ENCODE measurements at places on chromosomes 5 and 9.

DNA sequence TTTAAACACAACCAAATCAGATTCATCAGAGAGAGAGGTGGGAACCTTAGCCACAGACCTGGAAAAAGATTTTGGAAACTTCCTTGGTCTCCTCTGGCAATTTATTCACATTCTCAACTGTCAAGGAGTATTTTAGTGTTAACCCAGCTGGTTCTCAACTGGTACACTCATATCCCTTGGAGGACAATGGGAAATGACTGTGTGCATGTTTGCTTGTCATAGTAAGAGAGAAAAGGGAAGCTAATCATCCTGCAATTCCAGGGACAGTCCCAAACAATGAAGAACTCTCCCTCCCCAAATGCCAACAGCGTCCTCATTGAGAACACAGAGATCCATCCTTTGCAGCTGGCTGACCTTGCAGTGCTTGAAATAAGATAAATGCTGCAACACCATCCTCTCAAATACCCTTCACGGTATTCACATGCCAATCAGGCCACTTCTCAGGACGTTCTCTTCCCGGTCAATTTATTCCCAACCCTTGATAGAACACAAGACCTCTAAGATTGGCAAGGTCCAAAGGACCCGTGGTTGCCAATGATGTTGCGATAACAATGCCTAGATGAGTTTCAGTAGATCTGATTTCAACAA, 75.5 kb downstream of the EPB41L4B start:
- no peak for DNase-seq

GRCh38 chr9:34457266-34458012, 931 bp downstream of the FAM219A start:
- DNase-seq: no peak

- DNase-seq: no peak
These were observed 19.9 kb upstream of the SLC12A7 start for GRCh38 chr5:1131726-1132125.

- peak; percentile 12 for DNase-seq
These were observed 133.1 kb downstream of the GABBR2 start for GRCh38 chr9:98575379-98576346.

DNA sequence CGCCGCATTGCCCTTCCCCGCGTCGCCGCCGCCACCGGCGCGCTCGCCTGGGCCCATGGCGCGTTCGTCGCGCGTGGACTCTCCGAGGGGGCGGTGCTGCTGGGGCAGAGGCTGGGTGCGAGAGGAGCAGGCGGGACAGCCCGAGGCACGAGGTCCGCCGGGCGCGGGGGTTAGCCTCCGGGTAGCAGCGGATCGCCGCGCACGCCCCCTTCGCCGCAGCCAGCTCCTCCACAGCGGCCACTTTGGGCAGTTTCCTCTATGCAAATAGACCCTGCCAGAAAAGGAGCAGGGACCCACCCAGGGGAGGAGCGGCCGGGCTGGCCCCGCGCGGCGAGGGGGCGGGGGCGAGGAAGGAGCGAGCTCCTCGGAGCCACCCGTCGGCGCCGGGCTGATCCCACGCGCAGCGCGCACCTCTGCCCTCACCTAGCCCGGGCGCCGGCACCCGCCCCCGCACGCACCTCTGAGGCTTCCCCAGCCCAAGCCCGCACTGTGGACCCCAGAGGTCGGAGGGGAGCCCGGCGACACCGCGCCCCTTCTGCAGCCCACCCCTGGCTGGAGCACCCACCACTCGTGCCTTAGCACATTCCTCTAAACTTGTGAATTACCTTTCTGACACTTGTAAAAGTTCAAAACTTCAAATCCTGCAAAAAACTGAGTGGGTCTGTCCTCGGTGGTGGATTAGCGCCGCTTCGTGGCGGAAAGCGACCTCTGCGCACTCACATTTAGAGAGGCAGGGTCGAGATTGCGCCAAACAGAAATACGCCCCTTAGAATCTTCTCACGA, at the start of gene COL23A1:
Gene COL23A1 (minus strand): TSS at position 253 of the 783 bp plus-strand sequence.
- DNase-seq: no peak

DNA sequence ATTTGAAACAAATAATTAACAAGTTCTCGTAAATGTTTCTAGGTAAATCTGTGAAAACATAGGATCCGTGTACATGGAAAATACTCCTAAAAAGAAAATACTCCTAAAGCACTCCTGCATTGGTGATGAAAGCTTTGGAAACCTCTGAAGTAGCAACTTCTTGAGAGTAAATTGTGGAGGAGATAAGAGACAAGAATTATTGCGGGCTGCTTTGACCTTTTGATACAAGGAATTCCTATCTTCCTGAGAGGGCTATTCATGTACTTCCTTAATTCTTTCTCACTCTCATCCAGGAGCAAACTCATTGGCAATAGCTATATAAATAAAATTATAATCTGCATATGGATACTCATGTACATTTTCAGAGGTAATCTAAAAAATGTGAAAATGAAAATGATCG, 158.4 kb upstream of the PIK3R1 start:
- DNase-seq: no peak

DNA sequence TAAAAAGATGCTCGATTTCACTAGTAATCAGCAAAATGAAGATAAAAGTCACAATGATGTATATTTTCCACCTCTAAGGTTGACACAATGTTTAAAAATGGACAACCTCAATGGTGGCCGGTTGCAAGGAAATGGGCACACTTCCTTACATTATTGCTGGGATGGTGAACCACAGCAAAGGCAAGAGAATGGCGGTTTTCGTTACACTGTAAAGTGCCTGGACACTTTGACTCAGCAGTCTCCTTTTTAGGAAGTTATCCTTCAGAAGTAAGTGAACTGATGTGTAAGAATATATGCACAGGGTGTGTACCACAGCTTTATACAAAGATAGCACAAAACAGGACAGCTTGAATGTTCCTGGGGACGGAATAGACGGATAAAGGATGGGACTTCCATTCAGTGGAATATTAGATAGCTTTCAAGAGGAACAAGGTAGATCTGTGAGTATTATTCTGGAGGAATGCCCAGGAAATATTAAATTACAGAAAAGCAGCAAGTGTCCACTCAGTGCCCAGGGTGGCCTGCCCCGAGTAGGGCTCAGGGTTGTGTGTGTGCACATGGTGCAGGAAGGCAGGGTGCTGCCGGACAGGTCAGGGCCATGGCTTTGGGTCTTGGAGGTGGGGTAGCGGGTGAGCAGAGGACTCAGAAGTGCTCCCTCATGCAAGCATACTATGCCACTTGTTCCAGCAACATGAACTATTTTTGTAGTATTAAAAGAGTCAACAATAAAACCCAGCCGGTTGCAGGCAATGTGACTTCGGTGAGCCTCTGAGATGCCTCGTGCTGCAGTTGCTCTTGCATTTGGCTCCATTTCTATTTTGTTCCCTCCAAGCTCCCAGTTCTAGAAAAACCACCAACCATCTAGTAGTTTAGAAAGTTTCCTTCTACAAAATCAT, 24.5 kb downstream of the GADD45G start:
- DNase-seq: no peak

DNA sequence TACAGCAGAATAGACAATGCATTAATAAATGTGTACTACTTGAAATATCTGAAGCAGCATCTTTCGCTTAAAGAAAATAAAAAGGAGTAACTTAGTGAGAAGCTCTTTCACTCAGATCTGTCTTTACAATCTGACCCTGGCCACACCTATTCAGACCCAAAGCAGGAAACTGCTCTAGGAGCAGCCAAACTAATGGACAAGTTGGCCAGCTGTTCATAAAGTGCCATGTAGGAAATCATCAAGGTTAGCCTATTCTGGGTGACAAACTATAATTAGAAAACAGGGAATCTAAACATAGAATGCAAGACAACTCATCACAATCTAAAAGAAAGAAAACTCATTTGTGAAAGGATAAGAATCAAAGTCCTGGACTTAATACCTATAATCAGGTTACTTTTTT, 101.3 kb downstream of the AGTPBP1 start:
- DNase-seq: no peak

DNA sequence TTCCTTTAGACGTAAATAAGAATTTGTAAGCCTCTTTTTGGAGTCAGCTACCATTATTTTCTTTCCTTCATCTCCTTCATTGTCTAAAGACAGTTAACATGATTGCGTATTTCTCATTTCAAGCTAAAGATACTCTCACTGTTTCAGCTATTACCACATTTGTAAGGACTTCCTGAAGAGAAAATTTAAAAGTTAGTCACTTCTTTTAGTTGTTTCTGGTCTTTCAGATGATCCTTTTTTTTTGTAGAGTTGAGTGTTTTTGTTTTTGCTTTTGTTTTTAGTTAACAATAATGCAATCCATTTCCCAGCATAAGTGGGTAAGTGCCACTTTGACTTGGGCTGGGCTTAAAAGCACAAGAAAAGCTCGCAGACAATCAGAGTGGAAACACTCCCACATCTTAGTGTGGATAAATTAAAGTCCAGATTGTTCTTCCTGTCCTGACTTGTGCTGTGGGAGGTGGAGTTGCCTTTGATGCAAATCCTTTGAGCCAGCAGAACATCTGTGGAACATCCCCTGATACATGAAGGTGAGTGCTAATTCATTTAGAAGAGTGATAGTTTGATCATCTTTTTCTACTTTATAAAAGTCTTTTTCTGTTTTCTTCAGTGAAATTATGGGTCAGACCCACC, 2.0 kb downstream of the IL31RA start:
- DNase-seq: no peak

GRCh38 chr5:136631186-136631585, 265.8 kb upstream of the TRPC7 start:
- no peak for DNase-seq

DNA sequence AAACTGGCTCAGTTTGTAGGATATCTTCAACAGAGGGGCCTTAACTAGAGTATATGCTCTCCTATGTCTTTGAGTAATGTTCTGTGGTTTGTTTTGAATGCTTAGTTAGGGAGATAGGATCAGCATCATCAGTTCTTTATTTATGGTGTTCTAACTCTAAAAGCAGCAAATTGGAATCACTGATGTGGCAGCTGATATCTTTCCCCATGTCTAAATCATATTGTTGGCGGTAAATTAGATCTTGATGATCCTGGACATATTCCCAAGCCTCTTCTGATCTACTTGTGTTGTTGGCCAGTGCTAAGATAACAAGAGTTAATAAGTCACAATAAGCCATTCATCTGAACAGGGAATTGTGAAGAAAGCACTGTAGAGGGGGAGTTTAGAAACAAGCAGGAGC, 332.4 kb upstream of the DAB2 start:
- DNase-seq: no peak

DNA sequence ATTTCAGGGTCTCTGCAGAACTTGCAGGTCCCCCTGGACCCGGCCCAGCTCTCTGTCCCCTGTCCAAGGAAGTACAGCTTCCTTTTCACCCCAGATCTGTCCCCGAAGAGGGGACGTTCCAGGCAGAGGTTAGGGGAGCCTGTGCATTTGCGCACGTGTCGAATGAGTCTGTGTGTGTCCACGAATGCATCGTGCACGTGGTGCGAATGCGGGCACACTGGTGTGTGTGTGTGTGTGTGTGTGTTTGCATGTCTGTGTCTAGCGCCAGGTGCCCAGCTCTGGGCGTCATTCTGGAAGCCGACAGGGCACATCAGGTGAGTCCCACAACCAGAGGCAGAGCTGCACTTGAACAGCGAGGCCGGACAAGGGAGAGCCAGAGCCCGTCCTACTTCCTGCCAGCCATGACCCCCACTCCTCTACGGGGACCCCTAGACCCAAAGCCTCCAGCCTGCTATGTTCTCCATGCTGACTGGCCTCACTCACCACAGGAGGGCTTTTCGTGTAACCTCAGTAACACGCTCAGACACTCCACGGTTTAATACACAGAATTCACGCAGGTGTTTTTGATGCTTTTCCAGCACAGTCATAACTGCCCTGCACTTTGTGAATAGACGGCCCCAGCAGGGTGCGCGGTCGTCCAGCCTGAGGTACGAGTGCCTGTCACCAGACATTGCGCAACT, 41.3 kb upstream of the CACNA1B start:
- DNase-seq: no peak

DNA sequence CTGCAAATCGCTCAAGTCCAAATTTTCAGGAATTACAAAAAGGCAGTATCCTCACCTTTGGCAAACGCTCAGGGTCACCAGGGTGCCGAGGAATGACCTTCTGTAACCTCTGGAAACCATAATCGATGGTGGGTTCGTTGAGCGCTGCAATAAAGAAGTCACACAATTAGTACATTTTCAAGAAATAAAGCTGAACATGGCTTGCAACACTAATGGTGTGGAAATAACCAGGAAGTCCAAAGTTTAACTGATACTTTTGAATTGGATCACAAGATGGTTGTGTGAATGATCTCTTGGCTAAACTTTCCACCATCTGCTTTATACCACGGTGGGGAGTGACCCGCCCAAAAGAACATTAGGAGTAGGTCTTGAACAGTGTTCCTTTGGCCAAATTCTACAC, 368.7 kb downstream of the EBF1 start:
- no peak for DNase-seq

DNA sequence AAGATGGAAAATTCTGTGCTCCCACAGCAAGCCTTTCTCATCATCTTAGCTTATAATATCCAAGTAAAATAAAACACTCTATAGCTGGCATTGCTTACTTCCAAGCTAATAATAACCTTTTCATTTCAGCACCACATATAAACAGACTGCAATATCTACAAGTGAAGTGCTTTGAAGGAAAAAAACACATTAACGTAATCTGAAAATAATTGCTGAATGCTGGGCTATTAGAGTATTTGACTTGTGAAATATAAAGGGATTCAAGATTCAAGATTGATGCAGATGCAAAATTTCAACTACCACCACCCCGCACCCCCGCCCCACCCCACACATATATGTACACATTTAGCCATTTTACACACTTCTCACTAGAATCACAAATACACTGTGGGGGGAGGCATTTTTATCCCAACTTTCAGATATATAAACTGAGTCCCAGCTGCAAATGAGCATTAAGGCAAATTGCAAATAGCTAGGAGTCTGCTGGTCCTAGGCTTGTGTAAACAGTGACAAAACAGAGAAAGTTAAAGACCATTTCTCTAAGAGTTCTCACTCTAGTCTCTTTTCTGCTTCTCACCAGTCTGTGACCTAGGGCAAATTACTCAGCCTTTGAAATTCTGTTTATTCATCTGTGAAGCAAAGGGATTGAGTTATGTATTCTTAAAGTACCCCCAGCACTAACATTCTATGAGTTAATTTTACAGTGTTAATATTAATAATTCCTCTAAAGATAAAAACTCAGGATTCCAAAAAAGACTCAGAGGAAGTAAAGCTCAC, 489.4 kb downstream of the PRELID2 start:
- DNase-seq: no peak

GRCh38 chr5:165576678-165577275, 2071.4 kb downstream of the MAT2B start:
- DNase-seq: no peak

GRCh38 chr9:122172131-122172530, 12.4 kb downstream of the MORN5 start:
- no peak for DNase-seq

- DNase-seq: no peak
These were observed 26.7 kb downstream of the NDUFS6 start for GRCh38 chr5:1827886-1828397.

- no peak for DNase-seq
These were observed 125.8 kb upstream of the SLC25A48 start for GRCh38 chr5:135708481-135709207.

DNA sequence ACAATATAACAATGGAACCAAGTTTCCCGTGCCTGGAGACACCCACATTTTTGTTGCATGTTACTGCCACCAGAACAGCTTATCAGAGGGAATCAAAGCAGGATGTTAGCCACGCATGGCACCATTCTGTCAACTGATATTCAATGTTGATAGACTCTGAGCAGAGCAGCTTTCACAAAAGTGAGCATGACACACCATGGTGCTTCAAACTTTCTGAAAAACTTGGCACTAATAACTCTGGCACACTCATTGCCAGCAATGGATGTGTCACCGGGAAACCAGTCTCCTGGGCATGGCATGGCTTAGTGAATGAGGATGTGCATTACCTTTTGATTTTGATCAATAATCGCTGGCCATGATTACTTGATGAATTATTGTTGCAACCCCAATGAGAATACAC, 19.7 kb downstream of the NIPSNAP3B start:
- DNase-seq: no peak
